B cell (primary cell): ENCODE measurements at places on chromosomes 2 and 18. TPM values are rescaled to one million over a fixed set of nuclear protein-coding genes. Genes with fewer than 3 reads are reported as not detected.

GRCh38 chr2:199762963-199763362, 88.0 kb downstream of the FTCDNL1 start:
- DNase-seq: no peak

DNA sequence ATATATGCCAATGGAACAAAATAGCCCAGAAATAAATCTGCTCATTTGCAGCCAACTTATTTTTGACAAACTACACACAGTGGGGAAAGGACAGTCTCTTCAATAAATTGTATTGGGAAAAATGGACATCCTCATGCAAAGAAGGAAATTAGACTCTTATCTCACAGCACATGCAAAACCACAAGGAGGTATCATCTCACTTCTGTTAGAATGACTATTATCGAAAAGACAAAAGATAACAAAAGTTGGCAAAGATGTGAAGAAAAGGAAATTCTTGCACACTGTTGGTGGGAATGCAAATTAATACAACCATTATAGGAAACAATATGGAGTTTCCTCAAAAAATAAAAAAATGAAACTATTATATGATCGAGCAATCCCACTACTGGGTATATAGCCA, 16.3 kb upstream of the WDR75 start:
- no peak for DNase-seq

DNA sequence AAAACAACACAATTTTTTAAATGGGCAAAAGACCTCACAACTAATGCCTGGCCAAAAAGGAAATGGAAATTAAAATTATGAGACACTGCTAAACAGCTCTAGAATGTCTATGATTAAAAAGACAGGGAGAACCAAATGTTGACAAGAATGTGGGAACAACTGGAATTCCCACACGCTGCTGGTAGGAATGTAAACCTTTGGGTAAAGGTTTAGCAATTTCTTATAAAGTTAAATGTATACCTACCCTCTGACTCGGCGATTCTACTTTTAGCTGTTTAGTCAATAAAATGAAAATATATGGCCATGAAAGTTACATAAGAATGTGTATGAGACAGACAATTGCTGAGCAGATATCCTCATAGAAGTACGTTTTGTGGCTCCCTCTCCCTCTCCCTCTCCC, 60.9 kb downstream of the ATF2 start:
- no peak for DNase-seq

DNA sequence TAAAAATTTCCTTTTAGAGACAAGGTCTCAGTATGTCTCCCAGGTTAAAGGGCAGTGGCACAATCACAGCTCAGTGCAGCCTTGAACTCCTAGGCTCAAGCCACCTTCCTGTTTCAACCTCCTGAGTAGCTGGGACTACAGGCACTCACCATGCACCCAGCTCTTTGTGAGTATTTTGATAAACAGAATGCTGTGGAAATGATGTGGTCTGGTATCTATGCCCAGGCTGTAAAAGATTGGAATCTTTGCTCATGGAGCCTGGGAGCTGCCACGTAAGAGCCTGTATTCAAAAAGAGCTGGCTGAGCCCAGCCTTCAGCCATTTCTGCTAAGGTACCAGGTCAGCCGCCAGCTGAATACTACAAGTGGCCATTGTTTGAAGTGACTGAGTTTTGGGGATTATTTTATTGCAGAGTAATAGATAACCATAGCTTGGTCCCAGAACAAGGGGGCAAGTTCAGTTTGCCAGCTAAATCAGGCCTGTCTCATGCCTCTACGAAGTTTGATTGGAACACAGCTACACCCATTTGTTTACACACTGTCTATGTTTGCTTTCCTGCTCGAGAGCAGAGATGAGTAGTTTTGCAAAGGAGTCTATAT, 21.3 kb upstream of the ARL5A start:
- no peak for DNase-seq

GRCh38 chr2:230552181-230552580, 136.2 kb downstream of the SP100 start:
- DNase-seq: no peak

GRCh38 chr18:79495591-79496071, 99.9 kb downstream of the NFATC1 start:
- DNase-seq: no peak

GRCh38 chr2:113077921-113078320, 10.2 kb downstream of the IL1F10 start:
- no peak for DNase-seq

The HTR2B gene
- total RNA-seq: not detected in 2 replicates

The MC4R gene
- total RNA-seq: not detected in 2 replicates

The SNORC gene
- total RNA-seq: 0.94 and 2.2 TPM in 2 replicates

The LINC00305 gene
- total RNA-seq: not detected in 2 replicates

The ALKAL2 gene
- total RNA-seq: 5.3 and 5.7 TPM in 2 replicates
